ENCODE measurements at places on chromosomes 2 and 18.
A peak's percentile ranks its signal among the peaks of the same experiment; 100 is the strongest.

- no peak for DNase-seq
These were observed 1232.0 kb upstream of the FAM98A start for GRCh38 chr2:34831096-34831495.

- DNase-seq: no peak
These were observed 455.6 kb upstream of the ACVR2A start for GRCh38 chr2:147389218-147389617.

- no peak for DNase-seq
These were observed 40.5 kb upstream of the SH3BP4 start for GRCh38 chr2:234911271-234911670.

DNA sequence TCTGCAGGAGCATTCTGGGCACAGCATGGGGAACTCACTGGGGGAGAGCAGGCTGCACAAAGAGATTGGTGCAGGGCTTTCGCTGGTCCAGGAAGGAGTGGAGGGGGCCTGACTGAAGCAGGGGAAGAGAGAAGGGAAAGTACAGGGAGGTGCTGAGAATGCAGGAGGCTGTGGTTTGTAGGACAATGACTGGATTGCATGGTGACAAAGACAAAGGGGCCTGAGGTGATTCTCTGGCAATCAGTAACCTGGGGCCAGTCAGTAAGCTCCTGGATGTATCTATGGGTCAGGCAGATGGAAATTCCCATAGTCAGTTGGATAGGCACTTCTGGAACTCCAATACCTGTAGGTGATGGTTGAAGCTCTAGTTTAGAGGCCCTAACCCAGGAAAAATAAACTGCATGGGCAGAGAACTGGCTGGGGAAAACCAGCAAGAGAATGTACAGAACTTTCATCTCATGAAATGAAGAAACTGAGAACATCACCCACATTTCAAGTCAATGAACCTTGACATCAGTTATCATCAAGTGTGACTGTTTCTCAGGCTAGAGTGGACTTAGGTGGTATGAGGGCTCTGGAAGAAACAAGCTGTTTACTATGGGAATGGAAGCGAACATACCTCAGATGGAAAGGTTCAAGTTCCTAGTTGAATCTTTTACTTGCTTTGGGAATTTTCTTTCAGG lies 193.2 kb downstream of the TPGS2 start:
- DNase-seq: no peak

DNA sequence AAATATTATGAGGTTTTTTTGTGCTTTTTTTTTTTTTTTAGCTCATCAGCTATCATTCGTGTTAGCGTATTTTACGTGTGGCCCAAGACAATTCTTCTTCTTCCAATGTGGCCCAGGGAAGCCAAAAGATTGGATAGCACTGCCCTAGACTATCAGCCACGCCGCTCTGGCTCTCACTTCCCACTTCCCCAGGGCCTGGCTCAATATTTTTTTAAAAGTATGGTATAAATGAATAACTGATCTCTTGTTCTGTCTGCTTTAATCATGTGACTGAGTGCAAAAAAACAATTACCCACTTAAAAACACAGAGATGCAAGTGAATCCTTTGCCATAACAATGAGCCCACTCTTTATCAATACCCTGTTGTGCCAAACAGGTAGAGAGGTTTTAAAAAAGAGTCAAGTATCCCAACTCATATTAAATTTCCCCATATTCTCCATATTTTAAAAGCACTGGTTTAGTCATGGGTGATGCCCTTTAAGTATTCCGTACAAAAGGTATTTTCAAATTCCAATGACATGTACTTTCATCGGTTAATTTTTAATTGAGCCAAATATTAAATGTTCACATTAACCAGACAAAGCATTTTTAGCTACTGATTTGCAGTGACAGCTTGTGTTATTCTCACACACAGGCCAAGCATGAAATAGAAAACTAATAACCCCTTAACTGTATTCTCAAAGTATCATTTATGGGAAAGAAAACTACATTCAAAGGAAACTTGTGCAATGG lies 12.6 kb downstream of the BCL2 start:
- no peak for DNase-seq

GRCh38 chr2:115572746-115573145 lies 1130.3 kb downstream of the DPP10 start:
- DNase-seq: no peak

DNA sequence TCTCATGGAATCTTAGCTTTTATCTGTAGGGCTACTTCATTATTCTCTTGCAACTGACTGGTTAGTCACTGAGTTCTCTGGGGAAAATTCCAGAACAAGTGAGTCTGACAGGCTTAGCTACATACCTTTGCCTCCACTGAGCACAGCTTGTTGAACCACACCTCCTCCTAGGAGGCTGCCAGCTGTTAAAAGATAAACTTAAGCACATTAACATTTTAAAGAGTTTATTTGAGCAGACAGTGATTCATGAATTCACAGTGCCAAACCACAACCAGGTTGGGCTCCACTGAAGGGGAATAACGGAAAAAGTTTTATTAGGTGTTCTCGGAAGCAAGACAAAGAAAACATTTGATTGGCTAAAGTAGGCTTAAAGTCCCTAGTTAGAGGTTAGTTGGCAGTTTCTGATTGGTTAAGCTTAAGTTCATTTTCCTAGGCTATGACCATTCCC lies 12.5 kb upstream of the SLC38A11 start:
- no peak for DNase-seq

DNA sequence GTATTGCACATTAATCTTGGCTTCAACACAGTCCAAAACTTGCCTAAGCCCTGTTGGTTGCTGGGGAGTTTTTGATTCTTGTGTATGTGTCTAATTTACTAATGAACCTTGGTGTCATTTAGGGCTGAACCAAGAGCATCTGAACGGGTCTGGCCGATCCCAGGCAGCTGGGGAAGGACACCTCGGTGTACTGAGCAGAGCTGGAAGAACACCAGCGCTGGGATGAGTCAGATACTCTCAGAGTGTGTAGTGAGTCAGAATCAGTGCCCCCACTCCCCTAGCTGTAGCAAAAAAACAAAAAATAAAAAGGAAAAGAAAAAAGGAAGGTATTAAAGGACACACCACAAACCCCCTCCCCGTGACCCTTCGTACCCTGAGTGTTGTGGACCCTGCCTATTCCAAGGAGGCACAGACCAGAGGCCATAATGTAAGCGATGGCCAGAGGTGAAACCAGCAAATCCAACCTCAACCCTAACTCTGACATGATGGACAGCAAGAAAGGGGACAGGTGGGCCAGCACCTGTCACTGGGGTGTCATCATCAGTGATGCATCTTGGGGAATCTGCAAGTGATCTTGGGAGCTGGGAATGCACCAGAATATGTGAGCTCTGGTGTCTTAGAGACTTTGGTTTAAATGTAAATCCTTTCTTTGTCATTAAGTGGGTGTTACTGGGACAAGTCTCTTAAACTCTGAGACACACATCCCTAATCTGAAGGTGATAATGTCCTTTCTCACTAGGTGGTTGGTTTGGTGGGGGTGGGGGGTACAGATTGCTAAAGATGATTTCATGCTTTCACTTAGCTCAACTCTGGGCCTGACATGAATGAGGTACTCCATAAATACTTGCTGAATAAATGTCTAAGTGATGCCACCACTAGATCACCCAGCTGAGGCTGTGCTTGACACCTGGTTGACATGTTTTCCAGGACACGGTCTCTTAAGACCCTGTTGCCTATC lies 34.2 kb upstream of the NCOA1 start:
- DNase-seq: no peak

- DNase-seq: no peak
These were observed 8.3 kb downstream of the DDX1 start for GRCh38 chr2:15599994-15600393.

GRCh38 chr2:27751377-27751776 lies 20.1 kb upstream of the MRPL33 start:
- DNase-seq: no peak

DNA sequence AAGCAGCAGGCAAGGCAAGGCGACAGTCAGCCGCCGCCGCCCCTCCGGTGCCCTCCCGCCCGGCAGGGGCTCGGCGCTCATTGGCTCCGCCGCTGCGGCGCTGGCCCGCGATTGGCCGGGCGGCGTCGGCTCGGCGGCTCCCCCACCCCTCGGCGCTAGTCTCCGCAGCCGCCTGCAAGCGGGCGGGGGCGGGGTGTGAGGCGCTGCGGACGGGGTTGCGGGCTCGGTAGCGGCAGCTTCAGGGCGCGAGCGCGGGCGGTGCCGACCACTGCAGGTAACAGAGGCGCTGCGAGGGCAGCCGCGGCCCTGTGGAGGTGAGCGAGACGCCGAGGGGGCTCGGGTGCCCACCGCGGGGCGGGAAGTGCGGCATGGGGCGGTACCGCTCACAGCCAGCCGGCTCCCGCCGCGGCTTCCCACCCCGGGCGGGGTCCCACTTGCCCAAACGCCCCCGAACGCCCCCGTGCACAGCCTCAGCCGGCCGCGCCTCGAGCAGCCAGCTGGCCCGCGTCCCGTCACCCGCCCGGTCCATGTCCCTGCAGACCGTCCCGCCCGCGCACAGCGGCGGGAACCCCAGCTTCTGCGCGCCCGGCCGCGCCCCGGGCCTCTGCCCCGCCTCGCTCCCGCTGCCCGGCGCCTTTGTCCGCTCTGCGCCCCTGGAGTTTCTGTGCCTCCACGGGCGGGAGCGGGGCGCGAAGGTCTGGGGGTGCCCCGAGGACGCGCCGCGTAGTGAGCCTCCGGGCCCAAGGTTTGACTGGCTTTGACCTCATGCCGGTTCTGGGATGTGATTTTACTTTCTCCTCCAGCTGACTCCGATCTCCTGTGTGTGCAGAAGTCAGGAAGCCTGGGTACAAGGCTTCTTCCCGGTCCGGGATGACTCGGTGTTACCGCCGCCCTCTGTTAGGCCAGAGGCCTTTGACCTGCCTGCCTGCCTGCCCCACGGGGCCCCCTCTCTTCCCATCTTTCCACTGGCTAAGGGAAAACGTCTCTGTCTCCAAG lies at the start of gene SANBR:
TSS of gene SANBR (plus strand) at position 158 of the 996 bp plus-strand sequence. CDS start 4,480 bp downstream, outside the sequence.
- DNase-seq: peak; percentile 61

GRCh38 chr2:218168635-218169462 lies 2.1 kb upstream of the CXCR1 start:
- peak; percentile 26 for DNase-seq

GRCh38 chr2:111101592-111101991 lies 19.1 kb upstream of the BCL2L11 start:
- DNase-seq: no peak

DNA sequence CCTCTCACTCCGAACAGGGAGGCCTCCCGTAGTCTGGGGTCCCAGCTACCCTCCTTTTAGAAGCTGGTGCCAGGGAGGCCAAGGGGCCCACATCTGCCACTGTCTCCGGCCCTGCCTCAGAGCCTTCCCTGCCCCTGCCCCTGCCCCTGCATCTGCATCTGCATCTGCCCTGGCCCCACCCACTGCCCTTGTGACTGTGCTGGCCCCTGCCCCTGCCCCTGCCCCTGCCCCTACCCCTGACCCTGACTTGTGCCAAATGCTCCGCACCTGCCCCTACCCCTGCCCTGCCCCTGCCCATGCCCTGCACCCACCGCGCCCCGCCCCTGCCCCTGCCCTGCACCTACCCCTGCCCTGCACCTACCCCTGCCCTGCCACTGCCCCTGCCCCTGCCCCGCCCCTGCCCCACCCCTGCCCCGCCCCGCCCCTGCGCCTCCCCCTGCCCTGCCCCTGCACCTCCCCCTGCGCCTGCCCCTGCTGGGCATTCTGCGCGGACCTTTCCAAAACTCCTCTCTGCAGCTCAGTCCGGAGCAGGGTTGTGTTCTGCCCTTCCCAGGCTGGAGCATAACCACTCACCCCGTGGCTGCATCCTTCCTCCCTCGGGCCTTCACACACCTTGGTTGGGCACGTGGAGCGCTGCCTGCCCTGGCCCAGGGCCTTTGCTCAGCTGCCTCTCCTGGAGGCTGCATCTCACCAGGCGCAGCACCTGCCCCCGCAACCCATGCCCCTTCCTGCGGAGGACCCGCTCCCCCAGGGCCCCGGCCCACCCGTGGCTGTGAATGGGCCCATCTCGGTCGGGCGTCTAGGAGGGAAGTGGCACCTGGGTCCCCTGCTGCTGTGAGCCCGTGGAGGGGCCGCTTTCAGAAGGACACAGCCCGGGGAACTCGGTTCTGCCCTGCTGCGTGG lies 5.4 kb downstream of the SNTG2 start:
- DNase-seq: no peak

DNA sequence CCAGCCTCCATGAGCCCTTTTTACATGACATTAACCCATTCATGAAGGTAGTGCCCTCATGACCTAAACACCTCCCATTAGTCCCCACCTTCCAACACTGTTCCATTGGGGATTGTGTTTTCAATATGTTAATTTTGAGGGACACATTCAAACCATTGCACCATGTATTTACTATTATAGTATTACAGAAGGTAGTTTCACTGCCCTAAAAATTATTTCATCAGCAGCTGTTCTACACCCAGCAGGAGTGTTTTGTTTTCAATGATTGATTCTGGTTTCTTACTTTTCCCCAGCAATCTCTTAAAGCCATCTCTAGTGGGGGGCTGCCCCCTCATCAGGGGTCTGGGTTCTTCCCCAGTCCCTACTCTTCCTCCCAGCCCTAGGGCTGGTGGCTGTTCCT lies 71.9 kb downstream of the CERS6 start:
- no peak for DNase-seq

DNA sequence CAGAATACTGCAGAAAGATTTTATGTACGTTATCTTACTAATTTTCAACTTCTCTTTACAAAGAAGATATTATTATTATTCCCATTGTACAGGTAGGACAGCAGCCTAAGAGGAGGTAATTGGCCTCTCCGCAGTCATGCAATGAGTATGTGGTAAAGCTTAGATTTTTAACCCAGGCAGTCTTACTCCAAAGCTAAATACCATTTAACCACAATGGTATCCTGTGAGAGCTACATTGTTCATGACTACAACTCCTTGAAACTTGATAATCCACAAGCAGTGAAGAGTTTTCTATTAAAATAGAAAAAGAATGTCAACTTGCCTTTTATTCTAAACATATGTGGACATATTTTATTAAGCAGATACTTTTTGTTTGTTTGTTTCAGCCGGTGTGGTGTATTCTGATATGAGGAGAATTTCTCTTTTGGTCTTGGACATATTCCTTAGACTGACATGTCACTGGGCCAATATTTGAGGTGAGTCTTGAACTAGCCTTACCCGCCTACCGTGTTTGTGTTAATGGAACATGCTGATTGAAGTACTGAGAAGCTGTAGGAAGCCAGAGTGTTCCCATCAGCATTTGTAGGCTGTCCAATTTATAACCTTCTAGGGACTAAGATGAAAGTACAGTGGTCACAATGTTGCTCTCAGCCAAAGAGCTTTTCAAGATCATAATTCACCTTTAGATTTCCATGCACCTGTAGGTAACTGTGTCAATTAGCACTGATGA lies 293.9 kb upstream of the DCC start:
- DNase-seq: no peak

GRCh38 chr2:46803911-46804670 lies 111.5 kb downstream of the MCFD2 start:
- no peak for DNase-seq

DNA sequence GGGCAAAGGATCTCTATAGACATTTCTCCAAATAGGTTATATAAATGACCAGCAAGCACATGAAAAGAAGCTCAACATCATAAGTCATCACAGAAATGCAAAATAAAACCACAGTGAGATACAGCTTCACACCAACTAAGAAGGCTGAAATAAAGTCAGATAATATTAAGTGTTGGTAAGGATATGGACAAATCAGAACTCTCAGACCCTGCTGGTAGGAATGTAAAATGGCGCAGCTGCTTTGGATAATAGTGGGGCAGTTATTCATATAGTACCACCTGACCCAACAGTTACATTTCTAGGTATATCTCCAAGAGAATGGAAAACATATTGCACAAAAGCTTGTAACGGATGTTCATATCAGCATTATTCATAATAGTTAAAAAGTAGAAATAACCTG lies 14.0 kb downstream of the EPB41L5 start:
- DNase-seq: no peak

All from stimulated activated CD4-positive, alpha-beta T cell treated with anti-CD3 and anti-CD28 coated beads, TNF-alpha, amount 100 ng/mL, for 4 hours (primary cell).